ENCODE measurements at places on chromosomes 6 and 20.

DNA sequence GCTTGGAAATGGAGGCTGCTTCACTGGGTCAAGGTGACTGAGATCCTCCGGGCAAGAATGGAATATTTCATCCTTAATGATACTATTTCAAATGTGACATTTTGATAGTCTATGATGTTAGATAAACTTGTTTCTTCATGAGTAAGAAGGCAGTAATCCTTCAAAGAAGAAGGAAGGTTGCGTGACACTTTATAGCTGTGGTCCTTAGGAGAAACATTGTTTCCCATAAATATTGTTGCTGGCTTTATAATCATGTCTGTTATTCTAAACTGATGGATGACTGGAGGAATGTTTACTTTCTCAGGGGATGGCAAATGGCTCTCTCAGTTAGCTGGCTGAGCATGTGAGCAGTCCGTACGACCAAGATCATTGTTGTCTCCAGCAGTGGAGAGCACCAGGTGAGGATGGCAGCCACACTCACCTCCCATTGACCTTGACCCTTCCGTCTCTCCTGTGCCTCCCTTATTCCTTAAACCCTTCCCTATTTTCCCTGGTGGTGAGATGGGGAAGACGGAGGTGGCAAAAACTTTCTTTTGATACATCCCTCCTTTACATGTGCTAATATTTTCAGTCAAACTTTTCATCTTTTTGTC is 171.2 kb upstream of the OLIG3 start:
- DNase-seq: no peak

DNA sequence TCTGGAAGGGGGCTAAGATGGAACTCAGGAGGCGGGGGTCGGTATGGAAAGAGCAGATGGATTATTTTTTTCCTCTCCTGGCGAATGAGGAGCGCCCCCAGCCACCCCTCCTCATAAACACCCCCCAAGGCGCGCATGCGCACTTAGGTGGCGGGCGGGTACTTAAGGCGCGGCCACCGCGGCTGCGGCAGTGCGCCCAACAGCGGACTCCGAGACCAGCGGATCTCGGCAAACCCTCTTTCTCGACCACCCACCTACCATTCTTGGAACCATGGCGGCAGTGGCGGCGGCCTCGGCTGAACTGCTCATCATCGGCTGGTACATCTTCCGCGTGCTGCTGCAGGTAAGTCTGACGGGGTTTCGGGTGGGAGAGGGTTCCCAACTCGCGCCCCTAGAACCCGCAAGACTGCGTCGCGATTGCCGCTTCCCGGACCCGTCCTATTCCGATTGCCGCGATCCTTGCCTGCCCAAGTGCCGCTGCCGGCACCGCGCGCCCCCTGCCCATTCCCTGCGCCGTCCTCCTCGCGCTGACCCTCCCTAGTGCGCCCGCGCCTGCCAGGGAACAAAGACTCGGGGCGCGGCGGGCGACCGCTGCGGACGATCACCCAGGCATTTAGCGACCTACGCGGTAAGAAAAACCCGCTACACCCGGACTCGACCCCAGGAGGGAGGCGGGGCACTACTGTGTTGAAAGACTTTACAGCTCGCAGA is at the start of gene NNAT:
Gene NNAT (plus strand): TSS at position 190 of the 711 bp plus-strand sequence. CDS start 82 bp downstream, at position 272.
- no peak for DNase-seq

- DNase-seq: no peak
Observed at GRCh38 chr6:46773201-46773855, 19.9 kb upstream of the MEP1A start.

- DNase-seq: no peak
Observed at GRCh38 chr6:74114428-74114827, 418.4 kb downstream of the CD109 start.

- DNase-seq: no peak
Observed at GRCh38 chr6:32742374-32742773, 1.2 kb downstream of the HLA-DQA2 start.

DNA sequence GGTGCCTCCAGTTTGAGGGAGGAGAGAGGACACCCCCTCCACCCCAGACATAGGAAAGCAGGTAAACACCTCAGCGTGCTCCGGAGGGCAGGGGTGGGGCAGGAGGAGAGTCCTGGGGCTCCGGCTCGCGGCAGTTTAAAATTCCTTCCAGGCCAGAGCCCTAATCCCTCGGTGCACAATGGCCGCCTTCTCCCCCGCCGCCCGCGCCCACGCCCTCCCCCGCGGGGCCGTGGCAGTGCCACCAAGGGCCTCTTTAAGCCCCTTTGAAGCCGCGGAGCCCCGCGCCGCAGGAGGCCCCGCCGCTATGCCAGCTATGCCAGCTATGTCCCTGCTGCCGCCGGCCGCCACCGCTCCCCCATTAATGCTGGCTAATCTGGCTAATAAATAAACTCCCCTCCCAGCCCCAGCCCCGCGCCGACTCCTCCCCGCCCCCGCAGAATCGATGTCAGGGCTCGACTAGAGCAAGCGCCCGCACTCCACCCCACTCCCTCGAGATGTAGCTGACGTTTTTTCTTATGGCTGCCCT is 125.1 kb downstream of the MRPL14 start:
- DNase-seq: peak; percentile 11

- DNase-seq: no peak
Observed at GRCh38 chr6:31152781-31153180, 4.8 kb downstream of the CCHCR1 start.

DNA sequence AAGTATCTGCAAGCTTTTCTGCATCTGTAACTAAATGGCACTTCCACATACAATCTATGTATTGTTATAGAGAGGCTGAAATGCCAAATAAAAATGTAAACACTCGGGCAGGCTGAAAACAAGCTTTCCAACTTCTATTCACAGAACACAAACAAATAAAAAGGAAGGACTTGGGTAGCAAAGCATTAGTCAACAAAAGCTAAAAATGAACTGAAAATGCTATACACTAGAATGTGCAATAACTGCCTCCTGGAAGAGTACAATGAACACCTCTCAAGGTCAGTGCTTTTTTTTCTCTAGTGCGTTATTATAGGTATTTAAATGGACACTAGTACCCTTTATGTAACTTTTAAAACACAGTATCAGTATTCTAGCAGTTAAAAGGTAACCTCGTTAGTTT is 31.4 kb downstream of the STK38 start:
- no peak for DNase-seq

- no peak for DNase-seq
Observed at GRCh38 chr6:152846825-152847224, 96.2 kb downstream of the VIP start.

DNA sequence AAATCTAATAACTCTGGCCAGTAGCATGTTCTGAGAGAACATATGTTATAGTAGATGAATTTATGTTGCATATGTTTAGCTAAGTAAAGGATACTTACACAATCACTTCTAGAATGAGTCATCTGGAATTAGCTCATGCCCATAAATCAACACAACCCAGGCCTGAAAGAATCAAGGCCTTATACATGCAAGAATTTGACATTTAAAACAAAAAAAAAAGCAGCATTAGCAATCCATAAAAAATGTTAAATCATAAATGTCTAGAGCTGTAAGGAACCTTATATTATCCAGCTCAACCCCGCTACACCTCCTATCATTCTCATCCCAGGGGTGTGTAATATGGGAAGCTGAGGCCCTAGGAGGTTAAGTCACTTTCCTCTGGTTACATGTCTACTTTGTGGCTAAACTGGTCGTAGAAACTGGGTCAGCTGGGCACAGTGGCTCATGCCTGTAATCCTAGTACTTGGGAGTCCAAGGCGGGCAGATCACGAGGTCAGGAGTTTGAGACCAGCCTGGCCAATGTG is 105.2 kb upstream of the CARMIL1 start:
- DNase-seq: no peak

GRCh38 chr6:161130541-161130940 is 139.0 kb downstream of the MAP3K4 start:
- no peak for DNase-seq

DNA sequence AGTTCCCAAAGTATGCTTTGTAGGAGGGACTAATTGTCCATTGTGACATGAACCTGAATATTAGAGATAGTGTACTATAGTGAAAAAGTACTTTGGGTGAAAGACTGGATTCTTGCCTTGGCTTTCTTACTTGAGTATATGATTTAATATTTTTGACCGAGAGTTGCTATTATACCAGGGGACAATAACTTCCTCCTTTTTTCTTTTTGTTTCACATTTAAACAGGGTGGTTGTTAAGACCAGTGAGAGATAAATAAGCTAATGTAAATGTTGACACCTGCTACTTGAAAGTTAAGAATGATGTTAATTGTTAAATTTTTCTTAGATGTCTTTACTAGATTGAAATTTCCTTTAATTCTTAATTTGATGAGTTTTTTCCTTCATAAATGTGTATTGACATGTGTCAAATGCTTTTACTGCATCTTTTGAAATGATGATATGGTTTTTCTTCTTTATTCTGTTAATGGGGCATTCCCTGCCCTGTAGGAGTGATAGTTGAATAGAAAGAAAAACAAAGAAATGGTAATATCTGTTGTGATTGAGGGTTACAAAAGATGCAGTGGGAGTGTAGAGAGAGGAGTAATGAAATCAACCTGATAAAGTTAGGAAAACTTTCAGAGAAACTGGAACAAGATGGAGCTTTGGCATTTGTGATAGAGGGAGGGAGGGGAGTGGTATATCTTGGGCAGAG is 48.4 kb downstream of the ZFAND3 start:
- DNase-seq: no peak

GRCh38 chr6:33961691-33962090 is 157.9 kb upstream of the MLN start:
- no peak for DNase-seq

DNA sequence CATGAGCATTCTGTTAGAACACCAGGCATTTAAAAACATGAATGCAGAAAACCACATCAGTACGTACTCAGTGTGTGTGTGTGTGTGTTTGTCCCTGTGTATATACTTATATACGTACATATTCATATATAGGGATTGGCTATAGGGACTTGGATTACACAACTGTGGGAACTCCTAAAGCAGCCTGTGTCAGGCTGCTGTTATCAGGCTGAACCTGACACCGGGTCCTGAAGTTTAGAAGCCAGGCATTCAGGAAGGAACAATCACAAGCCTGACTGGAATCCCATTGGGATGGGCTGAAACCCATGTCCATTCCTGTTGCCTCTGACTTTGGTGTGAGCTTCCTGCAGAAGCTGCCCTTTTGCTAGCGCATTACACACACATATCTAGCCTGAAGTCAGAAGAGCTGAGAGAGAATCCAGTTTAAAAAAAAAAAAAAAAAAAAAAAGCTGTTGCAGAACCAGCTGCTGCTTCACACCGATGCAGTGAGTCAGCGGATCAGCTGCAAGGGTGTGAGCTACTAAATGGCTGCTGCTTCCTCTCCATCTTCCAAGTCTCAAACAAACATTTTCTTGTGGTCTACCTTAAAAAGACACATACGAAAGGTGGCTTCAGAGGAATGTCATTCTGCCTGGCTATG is 348.1 kb downstream of the THBS2 start:
- no peak for DNase-seq

- DNase-seq: no peak
Observed at GRCh38 chr6:1230689-1231605, 81.0 kb upstream of the FOXQ1 start.

DNA sequence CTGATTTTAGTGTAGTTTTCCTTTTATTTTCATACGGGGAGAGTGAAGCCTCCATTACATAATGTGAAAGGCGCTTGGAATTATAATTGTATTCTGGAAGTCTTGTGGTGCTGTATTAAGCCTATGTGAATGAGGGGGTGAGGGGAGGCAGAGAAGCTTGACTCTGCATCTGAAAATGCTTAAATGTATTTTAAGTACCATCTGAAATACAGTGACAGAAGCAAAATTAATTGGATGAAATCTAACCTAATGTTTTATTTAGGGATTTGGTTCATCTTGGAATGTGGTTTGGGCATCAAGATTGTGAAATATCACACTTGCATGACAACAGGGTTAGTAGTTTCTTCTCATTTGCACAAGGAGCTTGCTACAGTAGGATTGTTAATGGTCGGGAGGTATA is 41.2 kb downstream of the TMEM200A start:
- no peak for DNase-seq

DNA sequence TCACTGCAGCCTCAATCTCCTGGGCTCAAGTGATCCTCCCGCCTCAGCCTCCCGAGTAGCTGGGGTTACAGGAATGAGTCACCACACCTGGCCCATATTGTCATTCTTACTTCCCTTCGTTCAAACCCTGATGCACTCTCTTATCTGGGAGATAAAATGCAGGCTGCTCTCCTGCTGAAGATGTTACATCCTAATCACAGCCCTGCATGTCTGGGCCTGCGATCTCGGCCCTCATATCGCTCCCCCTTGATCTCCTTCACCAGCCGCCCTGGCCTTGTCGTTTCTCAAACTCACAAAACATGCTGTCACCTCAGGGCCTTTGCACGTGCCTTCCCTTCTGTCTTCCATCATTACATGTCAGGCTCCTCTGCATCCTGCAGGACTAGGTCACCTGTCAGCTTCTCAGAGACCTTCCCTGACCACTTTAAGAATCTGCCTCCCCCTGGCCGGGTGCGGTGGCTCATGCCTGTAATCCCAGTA is 8.8 kb upstream of the C20orf203 start:
- DNase-seq: no peak

DNA sequence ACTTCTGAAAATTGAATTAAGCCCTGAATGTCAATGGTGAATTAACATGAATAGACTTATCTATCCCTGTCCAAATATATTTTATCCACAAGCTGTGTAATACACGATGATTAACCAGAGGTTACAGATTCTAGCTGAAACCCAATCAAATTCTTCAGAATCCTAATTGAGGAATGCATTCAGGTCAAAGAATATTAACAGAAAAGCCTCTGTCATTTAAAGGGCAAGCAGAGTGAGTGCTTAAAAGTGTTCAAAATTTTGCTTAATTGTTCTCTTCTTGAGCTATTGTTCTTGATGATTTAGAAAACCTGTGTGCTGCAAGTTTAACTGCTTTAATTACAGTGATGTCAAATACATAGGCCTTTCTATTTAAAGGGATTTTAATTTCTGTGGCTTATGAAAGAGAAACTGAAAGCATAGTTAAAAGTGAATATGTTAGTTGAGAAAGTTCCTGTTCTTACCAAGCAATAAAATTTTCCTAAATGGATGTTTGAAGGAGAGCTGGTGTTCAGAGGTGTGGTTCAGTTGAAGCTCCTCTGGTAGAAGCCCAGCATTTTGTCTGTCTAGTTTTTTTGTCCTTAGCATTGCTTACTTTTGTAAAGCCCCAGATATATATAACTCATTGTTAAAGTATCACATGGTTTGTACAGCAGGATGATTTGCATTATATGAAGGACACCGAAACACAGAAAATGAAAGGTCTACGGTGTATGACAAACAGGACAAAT is 466.3 kb upstream of the PLCB4 start:
- no peak for DNase-seq

DNA sequence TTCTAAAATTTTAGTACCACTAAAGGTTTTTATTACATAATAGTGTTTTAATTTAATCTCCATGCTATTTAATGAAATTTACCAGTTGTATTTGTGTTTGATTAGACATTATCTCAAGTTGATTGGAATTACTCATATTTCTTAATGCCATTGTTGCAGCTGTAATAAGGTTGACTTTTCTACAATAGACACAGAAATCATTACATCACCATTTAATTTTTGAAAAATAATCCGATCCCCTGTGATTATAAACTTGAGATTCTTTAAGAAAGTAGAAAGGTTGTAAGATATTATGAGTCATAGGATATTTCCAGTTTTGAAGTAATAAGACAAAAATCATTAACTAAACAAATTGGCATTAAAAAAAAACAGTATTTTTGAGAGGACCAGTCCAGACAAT is 161.4 kb downstream of the PRL start:
- DNase-seq: no peak

GRCh38 chr6:40116832-40117231 is 182.6 kb upstream of the MOCS1 start:
- no peak for DNase-seq

- no peak for DNase-seq
Observed at GRCh38 chr6:166008441-166009369, 158.9 kb downstream of the TBXT start.
